Stimulated activated CD4-positive, alpha-beta T cell treated with anti-CD3 and anti-CD28 coated beads, Interleukin-1b, Interleukin-23, amount 100 ng/mL, for 1 hour (primary cell): ENCODE measurements at places on chromosomes 6 and 20.

GRCh38 chr6:72689107-72689954 lies 67.5 kb downstream of the KCNQ5 start:
- no peak for DNase-seq

DNA sequence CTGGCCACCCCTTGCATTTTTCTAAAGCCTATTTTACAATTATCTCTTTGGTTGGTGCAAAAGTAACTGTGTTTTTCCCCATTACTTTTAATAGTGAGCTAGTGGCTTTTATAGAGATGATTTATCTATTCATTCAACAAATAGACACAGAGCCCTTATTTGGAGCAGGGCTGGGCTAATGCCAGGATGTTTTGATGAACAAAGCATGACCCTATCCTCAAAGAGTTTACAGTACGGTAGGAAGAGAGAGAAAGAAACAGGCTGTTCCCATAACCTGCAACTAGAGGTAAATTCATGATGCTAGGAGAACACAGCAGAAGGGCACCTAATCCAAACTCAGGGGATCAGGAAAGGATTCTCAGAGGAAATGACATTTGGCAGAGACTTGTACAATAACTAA lies 37.3 kb upstream of the UST start:
- no peak for DNase-seq

DNA sequence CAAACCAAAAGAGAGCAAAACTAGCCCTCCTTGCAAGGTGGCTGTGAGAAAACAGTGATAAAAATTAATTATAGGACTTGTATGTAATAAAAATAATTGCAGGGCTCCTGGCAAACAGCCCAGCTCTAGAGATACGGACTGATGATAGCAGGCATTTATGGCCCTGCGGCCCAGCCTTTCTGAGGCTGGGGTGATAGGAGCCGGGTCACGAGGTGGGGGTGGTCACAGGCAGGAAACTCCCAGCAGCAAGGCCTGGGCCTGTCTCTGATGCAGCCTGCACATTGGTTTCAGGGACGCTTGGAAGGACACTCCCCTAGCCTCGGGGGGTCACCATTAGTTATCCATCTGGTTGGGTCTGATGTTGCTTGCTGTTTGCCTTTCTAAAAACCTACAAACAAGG lies 18.7 kb upstream of the TTPAL start:
- no peak for DNase-seq

GRCh38 chr20:23596579-23597250 lies 9.0 kb downstream of the CST9 start:
- DNase-seq, result no peak

GRCh38 chr6:107600936-107601335 lies 111.0 kb downstream of the SOBP start:
- no peak for DNase-seq
